Esophagus muscularis mucosa (tissue), 4 donors: ENCODE measurements at places on chromosomes 5 and 9. TPM values are rescaled to one million over a fixed set of nuclear protein-coding genes. Genes with fewer than 3 reads are reported as not detected.

- DNase-seq: peak; percentile 24
- no peaks in the 10 kb centered on the region for H3K36me3 ChIP-seq
- no peaks in the 10 kb centered on the region for H3K4me1 ChIP-seq
- no peaks in the 10 kb centered on the region for H3K27me3 ChIP-seq
These were observed 24.3 kb upstream of the RASGRF2 start for GRCh38 chr5:80935811-80936385.

DNA sequence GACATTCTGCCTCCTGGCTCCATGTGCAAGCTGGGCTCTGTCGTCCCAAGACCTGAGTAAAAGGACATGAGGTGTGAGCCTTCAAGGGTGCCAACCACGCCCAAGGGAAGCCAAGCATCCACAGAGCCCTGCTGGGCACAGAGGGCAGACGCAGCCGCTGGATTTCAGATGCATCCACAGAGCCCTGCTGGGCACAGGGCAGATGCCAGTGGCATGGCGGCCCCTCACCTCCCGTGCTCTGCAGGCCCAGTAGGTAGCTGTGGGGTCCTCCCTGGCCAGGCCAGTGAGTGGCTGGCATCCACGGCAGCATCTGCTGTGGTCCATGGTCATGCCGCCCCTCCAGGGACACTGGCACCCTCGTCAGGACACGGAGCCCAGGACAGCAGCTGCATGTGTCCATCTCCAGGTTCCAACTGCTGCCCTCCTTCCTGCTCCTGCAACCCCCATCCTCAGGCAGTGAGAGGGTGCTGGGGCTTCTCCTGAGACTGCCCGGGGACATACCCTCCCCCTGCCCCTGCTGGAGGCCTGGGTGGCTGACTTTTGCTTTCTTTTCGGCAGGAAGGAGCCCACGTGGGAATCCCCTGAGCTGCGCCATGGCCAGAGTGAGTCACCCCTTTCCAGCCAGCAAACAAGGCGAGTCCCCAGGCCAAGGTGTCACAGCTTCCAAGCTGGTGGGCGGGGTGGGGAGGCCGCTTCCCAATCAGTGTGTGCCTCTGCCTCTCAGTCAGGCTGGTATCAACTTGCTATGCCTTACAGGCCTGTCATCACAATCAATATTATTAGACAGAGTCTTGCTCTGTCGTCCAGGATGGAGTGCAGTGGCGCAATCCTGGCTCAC is 4.0 kb upstream of the TRAF2 start:
- H3K36me3 ChIP-seq: no peaks in the 10 kb centered on the region
- H3K27me3 ChIP-seq: peaks cover 4% of the 10 kb centered on the region
- no peak for DNase-seq
- peak overlapping the region; percentile 30 for H3K27ac ChIP-seq

GRCh38 chr9:83405759-83406158 is 132.4 kb downstream of the FRMD3 start:
- H3K27me3 ChIP-seq: no peaks in the 10 kb centered on the region
- no peaks in the 10 kb centered on the region for H3K36me3 ChIP-seq
- DNase-seq: peak; percentile 17
- no peak overlapping the region for H3K27ac ChIP-seq
- peaks cover 15% of the 10 kb centered on the region for H3K4me1 ChIP-seq

GRCh38 chr9:130935648-130936271 is 3.3 kb downstream of the FIBCD1 start:
- H3K4me1 ChIP-seq: peaks cover 84% of the 10 kb centered on the region
- H3K27me3 ChIP-seq: peaks cover 29% of the 10 kb centered on the region
- no peak overlapping the region for H3K4me3 ChIP-seq
- no peaks in the 10 kb centered on the region for H3K36me3 ChIP-seq

- peak overlapping the region; percentile 60 for H3K27ac ChIP-seq
- no peak for DNase-seq
- H3K4me1 ChIP-seq: peaks cover 34% of the 10 kb centered on the region
- H3K4me3 ChIP-seq: no peak overlapping the region
- H3K27me3 ChIP-seq: peaks cover 6% of the 10 kb centered on the region
These were observed 28.0 kb downstream of the LCP2 start for GRCh38 chr5:170269579-170269978.

- H3K27ac ChIP-seq: peak overlapping the region; percentile 70
- H3K4me3 ChIP-seq: peak overlapping the region; percentile 79
These were observed 55.2 kb downstream of the NEURL1B start for GRCh38 chr5:172696171-172696849.

DNA sequence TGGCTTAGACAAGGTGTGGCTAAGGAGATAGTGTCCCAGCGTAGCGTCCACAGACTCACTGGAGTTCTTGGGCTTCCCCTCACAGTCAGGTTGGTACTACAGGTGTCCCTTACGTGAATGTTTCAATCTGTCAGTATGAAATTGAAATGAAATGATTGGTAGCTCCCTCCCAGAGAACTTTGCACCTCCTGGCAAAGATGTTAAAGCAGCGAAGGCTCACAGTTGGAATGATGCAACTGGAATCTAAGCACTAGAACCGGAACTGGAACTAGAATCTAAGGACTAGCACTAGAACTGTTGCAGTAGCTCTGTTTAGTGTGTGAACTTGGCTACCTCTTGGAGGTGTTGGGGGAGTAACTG is 1.1 kb downstream of the SLC31A1 start:
- H3K27ac ChIP-seq: peak overlapping the region; percentile 90
- no peak for DNase-seq
- H3K4me1 ChIP-seq: peaks cover 45% of the 10 kb centered on the region

- H3K36me3 ChIP-seq: peaks cover 86% of the 10 kb centered on the region
- H3K27ac ChIP-seq: no peak overlapping the region
- H3K27me3 ChIP-seq: no peaks in the 10 kb centered on the region
- DNase-seq: no peak
These were observed 13.5 kb downstream of the CCNI2 start for GRCh38 chr5:132760601-132761317.

GRCh38 chr9:38368731-38369130 is 23.8 kb upstream of the ALDH1B1 start:
- no peak for DNase-seq
- no peaks in the 10 kb centered on the region for H3K4me1 ChIP-seq
- H3K4me3 ChIP-seq: no peak overlapping the region
- no peak overlapping the region for H3K27ac ChIP-seq

- H3K4me3 ChIP-seq: no peak overlapping the region
- DNase-seq: no peak
- no peak overlapping the region for H3K27ac ChIP-seq
- no peaks in the 10 kb centered on the region for H3K27me3 ChIP-seq
These were observed 53.5 kb downstream of the GRIA1 start for GRCh38 chr5:153543959-153544470.

DNA sequence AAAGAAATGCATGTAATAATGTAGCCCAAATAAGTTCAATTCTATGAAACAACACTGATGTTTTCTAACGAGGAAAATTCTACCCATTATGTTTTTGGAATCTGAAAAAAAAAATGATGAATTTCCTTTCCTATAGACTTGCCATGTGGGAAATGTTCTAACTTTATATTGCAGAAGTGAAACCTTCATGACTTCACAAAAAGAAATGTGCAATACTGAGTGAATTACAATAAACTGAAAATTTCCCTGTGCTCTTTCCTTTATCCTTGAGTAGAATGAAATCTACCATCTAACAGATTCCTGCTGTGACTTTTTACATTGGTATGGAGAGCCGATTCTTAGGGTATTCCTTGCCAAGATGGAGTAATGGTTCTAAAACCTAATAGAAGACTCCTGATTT is 1622.5 kb downstream of the MAT2B start:
- H3K27ac ChIP-seq: no peak overlapping the region
- no peak for DNase-seq
- no peak overlapping the region for H3K4me3 ChIP-seq
- no peaks in the 10 kb centered on the region for H3K36me3 ChIP-seq
- no peaks in the 10 kb centered on the region for H3K27me3 ChIP-seq

Gene OMD
- 19.9 TPM for total RNA-seq

Gene RLN2
- total RNA-seq: not detected

DNA sequence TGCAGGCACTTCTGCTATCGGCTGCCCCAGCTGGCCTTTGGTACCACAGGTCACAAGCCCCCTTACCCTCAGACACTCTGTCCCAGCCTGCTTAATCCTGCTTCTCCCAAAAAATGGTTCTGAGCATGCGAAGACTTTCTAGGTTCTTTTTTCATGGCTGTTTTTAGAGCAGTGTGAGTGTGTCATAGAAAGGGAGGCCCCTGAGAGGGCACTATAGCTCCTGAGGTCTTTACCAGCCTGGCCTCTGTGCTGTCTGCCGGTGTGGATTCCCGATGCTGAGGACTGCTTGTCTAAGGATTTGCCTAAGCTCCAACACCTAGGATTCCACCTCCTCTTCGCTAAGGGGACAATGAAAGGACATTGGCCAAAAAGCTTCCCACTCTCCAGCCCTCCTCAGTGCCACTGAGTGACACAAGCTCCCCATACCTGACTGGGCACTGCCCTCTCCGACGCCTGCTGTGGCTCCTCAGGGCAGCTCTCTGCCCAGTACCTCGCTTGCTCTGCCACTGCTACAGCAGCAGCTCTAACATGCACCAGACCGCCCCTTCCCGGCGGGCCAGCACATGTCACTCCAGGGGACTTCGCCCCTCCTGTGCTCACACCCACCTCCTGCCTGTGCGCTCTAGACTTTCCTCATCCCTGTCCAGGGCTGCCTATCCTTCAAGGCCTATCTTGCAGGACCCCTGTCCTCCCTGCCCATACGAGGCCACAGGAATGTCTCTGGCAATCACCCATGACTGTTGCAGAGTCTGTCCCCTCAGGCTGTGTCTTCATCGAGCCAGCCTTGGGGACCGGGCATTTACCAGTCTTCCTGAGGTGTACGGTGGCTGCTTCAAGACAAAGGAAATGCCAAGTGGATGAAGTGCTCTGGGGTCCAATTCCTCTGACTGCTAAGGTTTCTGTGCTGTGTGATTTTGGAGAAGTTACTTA is 21.0 kb downstream of the MACROH2A1 start:
- DNase-seq: no peak
- H3K4me3 ChIP-seq: no peak overlapping the region
- H3K4me1 ChIP-seq: peaks cover 72% of the 10 kb centered on the region
- no peaks in the 10 kb centered on the region for H3K27me3 ChIP-seq
- peaks cover 67% of the 10 kb centered on the region for H3K36me3 ChIP-seq

GRCh38 chr9:134488331-134489280 is 153.0 kb upstream of the COL5A1 start:
- H3K27ac ChIP-seq: no peak overlapping the region
- peaks cover 14% of the 10 kb centered on the region for H3K4me1 ChIP-seq
- H3K36me3 ChIP-seq: no peaks in the 10 kb centered on the region
- DNase-seq: no peak

Gene ADAMTS12
- total RNA-seq: 6.0 TPM

DNA sequence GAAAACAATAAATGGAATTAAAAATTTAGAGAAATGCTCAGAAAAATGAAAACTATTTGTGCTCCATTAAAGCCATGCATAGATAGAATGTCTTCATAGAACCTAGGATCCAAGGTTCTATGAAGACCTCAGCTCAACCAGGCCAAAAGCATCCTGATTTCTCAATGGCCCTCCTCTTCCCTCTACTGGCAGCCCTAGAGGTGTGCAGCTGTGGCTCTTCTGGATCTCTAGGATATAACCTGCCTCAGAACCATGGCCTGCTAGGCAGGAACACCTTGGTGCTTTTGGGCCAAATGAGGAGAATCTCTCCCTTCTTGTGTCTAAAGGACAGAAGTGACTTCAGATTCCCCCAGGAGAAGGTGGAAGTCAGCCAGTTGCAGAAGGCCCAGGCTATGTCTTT is 15.1 kb downstream of the IFNA1 start:
- H3K4me3 ChIP-seq: no peak overlapping the region
- no peaks in the 10 kb centered on the region for H3K27me3 ChIP-seq
- H3K27ac ChIP-seq: no peak overlapping the region
- H3K36me3 ChIP-seq: no peaks in the 10 kb centered on the region
- H3K4me1 ChIP-seq: no peaks in the 10 kb centered on the region

GRCh38 chr5:79107020-79107796 is 4.4 kb upstream of the BHMT start:
- no peak for DNase-seq
- H3K27ac ChIP-seq: no peak overlapping the region
- peaks cover 26% of the 10 kb centered on the region for H3K4me1 ChIP-seq
- no peak overlapping the region for H3K4me3 ChIP-seq

DNA sequence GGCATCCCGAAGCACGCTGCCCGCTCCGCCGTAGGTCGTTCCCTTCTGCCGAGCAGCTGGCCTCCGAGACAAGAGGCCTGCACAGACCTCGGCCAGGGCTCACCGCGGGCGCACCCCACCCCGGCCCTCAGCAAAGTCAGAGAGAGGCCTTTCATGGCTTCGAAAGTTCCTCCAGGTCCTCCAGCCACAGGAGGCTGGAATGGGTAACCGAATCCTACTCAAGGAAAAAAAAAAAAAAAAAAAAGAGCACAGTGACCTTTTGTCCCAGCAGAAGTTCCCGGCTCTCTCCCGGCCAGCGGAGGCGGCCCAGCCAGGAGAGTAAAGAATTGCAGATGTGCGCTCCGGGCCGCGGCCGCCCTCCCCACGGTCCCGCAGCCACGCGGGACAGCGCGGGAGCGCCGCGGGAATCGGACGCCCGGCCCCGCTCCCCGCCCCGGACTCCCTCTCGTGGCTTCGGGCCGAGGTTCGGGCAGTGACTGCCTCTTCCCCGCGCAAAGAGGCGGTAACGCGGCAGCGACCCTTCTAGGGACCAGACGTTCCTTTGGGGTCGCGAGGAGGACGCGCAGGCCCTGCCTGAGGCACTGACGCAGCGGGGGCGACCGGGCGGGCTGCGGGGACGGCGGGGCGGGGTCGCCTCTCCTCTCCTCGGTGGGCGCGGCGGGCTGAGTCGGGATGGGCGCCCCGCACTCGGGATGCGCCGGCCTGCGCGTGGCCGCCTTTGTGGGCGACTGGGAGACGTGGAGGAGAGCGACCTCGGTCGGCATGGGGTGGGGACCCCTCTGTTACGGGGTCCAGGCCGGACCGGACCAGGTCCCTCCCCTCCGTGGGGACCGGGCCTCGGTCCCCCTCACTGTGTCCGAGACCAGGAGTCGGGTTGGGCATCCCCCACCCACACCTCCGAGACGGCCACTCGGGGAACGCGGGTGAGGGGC is 754 bp downstream of the GFPT2 start:
- H3K27ac ChIP-seq: peak overlapping the region; percentile 82
- H3K4me1 ChIP-seq: peaks cover 48% of the 10 kb centered on the region

Gene SLC9A3
- total RNA-seq: 1.7 TPM

Gene WNT8A
- total RNA-seq: not detected

GRCh38 chr5:154190595-154191304 is at the start of gene GALNT10:
TSS of gene GALNT10 (plus strand) at chr5:154190733. CDS start at chr5:154190867, 134 bp downstream.
- peaks cover 59% of the 10 kb centered on the region for H3K4me1 ChIP-seq
- H3K27me3 ChIP-seq: no peaks in the 10 kb centered on the region
- H3K27ac ChIP-seq: peak within 1 kb of the TSS; percentile 79
- H3K4me3 ChIP-seq: peak within 1 kb of the TSS; percentile 98
- H3K36me3 ChIP-seq: peaks cover 6% of the 10 kb centered on the region

Gene TMC1
- total RNA-seq: not detected

Gene GTF3C5
- total RNA-seq: 39.5 TPM

Gene PCDHB10
- 4.5 TPM for total RNA-seq

Gene SPINK4
- total RNA-seq: not detected

DNA sequence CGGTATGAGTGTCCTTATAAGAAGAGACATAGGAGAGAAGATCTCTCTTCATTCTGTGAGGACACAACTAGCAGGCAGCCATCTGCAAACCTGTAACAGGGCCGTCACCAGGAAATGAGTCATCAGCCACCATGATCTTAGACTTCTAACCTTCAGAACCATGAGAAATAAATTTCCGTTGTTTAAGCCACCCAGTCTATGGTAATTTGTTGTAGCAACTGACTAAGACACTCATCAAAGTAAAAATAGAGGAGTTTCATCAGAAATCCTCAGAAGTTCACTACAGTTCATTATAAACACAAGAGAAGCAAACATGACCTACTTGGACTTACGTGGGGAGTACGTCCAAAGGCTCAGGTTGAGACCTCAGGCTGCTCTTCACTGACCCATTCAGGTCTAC is 357.7 kb downstream of the SEMA5A start:
- no peak overlapping the region for H3K4me3 ChIP-seq
- peaks cover 7% of the 10 kb centered on the region for H3K36me3 ChIP-seq
- no peaks in the 10 kb centered on the region for H3K4me1 ChIP-seq
- no peak for DNase-seq

Gene PAPPA
- 2.1 TPM for total RNA-seq
